Kidney (tissue), 22 donors: ENCODE measurements at places on chromosomes 3 and 15. TPM values are rescaled to one million over a fixed set of nuclear protein-coding genes. Genes with fewer than 3 reads are reported as not detected.

Gene RYR3
- total RNA-seq = 10.5 TPM

Gene TEX55
- total RNA-seq = not detected

Gene CKMT1B
- 14.5 TPM for total RNA-seq

Gene IL20RB
- total RNA-seq = 0.79 TPM

DNA sequence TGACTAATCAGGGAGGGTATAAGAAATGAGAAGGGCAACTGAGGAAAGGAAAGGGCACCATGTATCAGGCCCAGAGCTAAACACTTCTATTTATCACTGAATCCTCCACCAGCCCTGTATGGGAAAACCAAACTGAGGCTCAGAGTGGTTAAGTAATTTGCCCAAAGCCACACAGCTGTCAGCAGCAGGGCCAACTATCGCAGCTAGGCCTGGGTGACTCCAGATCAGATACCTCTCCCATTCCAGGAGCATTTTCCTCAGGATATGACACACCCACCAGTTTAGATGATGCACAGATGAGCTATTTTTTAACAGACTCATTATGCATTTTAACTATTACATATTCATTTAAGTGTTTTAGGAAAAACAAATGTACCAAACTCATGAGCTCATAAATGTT is 14.5 kb downstream of the NUP210 start:
- no peaks in the 10 kb centered on the region for H3K27me3 ChIP-seq
- no peak for DNase-seq
- no peaks in the 10 kb centered on the region for H3K4me1 ChIP-seq
- no peak overlapping the region for H3K4me3 ChIP-seq
- no peaks in the 10 kb centered on the region for H3K36me3 ChIP-seq
- no peak overlapping the region for H3K27ac ChIP-seq

DNA sequence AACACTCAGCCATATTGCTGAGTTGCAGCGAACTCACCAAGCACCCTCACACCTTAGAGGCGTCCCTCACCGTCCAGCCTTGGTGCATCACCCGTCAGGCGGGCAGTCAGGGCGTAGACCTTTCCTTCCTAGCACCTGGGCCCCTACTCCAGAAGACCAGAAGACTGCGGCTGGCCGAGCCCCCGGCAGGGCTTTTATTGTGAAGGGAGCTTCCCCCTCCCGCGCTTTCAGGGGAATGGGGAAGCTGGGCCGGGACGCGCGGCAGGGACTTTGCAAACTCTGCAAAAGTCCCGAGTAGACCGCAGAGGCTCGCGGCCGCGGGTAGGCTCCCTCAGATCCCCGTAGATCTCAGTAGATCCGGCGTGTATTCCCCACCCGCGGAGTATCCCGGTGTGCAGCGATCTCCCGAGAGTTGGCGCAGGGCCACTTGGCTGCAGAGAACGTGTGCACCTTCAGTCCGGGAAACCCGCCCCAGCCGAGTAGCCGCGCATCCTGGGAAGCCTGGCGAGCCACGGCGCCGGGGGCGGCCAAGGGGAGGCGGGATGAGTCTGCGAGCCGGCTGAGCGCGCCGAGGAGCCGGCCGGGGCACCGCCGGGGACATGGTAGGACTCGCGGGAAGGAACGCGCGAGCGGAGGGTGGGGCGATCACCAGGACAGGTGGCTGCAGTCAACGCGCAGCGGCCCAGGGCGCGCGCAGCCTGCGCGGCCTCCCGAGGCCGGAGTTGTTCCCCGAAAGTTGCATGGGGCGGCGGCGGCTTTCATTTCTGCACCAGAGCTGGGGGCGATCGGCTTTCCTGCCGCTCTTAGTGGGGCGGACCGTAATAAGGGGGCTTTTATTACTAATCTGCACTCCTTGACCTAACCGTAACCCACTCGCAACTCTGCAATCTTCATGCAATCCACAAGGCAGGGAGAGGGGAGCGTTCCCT is at the start of gene GASK1A:
Gene GASK1A, plus strand, starts transcription at position 268 of the 929 bp plus-strand sequence. Its CDS starts 332 bp downstream, at position 600.
- peak; percentile 83 for DNase-seq
- H3K27me3 ChIP-seq = no peaks in the 10 kb centered on the region
- H3K27ac ChIP-seq = no peak within 1 kb of the TSS
- peak within 1 kb of the TSS; percentile 40 for H3K4me3 ChIP-seq
- no peaks in the 10 kb centered on the region for H3K4me1 ChIP-seq
- H3K36me3 ChIP-seq = no peaks in the 10 kb centered on the region

DNA sequence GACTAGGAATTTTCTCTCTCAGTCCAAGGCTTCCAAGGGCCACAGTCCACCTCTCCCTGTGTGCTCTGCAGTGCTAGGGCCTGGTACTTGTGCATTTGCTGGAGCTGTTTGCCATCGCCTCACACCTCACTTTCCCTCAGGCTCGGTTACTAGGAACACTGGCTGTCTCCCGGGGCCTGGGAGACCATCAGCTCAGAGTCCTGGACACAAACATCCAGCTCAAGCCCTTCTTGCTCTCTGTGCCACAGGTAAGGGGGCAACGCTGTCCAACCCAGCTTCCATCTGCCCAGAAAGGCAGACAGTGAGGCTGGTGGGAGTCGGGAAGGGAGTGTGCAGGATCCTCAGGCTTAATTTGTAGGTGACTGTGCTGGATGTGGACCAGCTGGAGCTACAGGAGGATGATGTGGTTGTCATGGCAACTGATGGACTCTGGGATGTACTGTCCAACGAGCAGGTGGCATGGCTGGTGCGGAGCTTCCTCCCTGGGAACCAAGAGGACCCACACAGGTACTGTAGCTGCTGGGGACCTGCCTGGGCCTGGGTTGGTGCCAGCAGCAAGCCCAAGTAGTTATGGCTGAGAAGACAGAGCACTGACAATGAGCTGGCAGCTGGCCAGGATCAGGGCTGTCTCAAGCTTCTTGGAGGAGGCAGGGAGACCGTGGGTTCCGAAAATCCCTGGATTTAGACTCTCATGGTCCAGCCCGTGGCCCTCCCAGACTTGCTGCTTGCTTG is 3.4 kb downstream of the PPM1M start:
- peaks cover 6% of the 10 kb centered on the region for H3K4me1 ChIP-seq
- peak; percentile 80 for DNase-seq
- H3K36me3 ChIP-seq = peaks cover 5% of the 10 kb centered on the region
- H3K4me3 ChIP-seq = no peak overlapping the region
- no peaks in the 10 kb centered on the region for H3K27me3 ChIP-seq

- H3K36me3 ChIP-seq = no peaks in the 10 kb centered on the region
- no peak overlapping the region for H3K4me3 ChIP-seq
- H3K27me3 ChIP-seq = no peaks in the 10 kb centered on the region
- H3K27ac ChIP-seq = no peak overlapping the region
- H3K4me1 ChIP-seq = no peaks in the 10 kb centered on the region
- DNase-seq = peak; percentile 42
These were observed 132.1 kb downstream of the WDR76 start for GRCh38 chr15:43958861-43959330.

GRCh38 chr15:33243869-33244268 is 49.4 kb upstream of the FMN1 start:
- no peak for DNase-seq
- no peaks in the 10 kb centered on the region for H3K36me3 ChIP-seq
- no peaks in the 10 kb centered on the region for H3K27me3 ChIP-seq
- no peaks in the 10 kb centered on the region for H3K4me1 ChIP-seq

DNA sequence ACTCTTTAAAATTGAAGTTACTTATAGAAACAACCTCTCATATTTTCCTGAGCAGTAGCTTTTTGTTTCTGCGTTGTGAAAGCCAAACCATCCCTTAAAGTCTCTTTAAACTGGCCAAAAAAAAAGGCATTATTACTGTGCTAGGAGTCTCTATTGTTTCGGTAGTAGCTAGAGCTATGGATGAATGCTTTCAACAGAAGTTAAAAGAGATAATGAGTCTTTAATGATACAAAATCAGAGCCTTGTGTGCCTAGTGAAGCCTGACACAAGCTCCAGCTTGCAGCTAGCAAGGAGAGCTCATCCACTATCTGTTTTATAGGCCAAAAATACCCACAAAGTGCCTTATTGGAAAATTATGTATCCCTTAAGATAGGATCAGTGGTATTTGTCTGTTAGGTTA is 360.4 kb upstream of the CDIN1 start:
- H3K27ac ChIP-seq = no peak overlapping the region
- no peaks in the 10 kb centered on the region for H3K4me1 ChIP-seq
- no peak for DNase-seq
- H3K36me3 ChIP-seq = no peaks in the 10 kb centered on the region
- no peaks in the 10 kb centered on the region for H3K27me3 ChIP-seq

GRCh38 chr15:64548235-64548634 is 87.9 kb downstream of the ZNF609 start:
- no peak for DNase-seq
- no peak overlapping the region for H3K4me3 ChIP-seq
- no peaks in the 10 kb centered on the region for H3K4me1 ChIP-seq

DNA sequence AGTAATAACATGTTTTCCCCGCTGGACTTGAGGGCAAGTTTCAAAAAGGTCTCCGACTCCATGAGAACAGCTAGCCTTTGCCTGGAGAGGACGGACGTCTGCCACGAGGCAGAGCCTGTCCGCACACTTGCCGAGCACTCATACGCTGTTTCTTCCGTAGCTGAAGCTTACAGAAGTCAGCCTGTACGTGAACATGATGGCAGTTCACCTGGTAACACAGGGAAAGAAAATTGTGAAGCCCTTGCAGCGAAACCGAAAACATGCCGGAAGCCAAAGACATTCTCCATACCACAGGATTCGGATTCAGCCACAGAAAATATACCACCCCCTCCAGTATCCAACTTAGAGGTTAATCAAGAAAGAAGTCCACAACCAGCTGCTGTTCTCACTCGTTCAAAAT is 43.9 kb upstream of the RASA2 start:
- no peaks in the 10 kb centered on the region for H3K4me1 ChIP-seq
- no peak for DNase-seq
- peak overlapping the region; percentile 61 for H3K27ac ChIP-seq
- H3K4me3 ChIP-seq = no peak overlapping the region
- H3K27me3 ChIP-seq = no peaks in the 10 kb centered on the region

- H3K36me3 ChIP-seq = no peaks in the 10 kb centered on the region
- no peaks in the 10 kb centered on the region for H3K27me3 ChIP-seq
- no peak for DNase-seq
- no peak overlapping the region for H3K27ac ChIP-seq
These were observed 120.7 kb upstream of the WNT5A start for GRCh38 chr3:55607844-55608243.

GRCh38 chr3:29642393-29643033 is 361.6 kb downstream of the RBMS3 start:
- no peak overlapping the region for H3K4me3 ChIP-seq
- no peaks in the 10 kb centered on the region for H3K27me3 ChIP-seq
- H3K27ac ChIP-seq = no peak overlapping the region
- H3K36me3 ChIP-seq = no peaks in the 10 kb centered on the region

DNA sequence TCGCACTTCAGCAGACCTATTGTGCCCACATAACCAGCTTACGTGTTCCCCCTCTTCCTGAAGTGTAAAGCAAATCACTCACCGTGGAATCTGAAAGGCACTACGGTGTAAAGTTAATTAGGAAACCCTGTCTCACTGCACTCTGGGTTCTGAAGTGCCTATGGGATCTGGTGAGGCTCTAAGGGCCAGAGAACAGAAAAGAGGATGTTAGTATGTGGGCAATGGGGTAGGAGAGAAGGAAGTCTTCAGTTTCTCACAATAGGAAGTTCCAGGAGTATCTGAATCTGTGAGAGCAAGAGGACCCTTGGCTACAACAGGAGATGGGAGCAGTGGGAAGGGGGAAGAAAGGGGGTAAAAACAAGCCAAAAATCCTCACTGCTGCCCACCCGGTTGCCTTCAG is 71.4 kb downstream of the ITGB5 start:
- no peak overlapping the region for H3K4me3 ChIP-seq
- peaks cover 9% of the 10 kb centered on the region for H3K4me1 ChIP-seq
- no peaks in the 10 kb centered on the region for H3K27me3 ChIP-seq
- H3K36me3 ChIP-seq = peaks cover 7% of the 10 kb centered on the region
- no peak for DNase-seq

- peaks cover 4% of the 10 kb centered on the region for H3K4me1 ChIP-seq
- no peak overlapping the region for H3K4me3 ChIP-seq
- H3K27ac ChIP-seq = no peak overlapping the region
These were observed 10.8 kb downstream of the TATDN2 start for GRCh38 chr3:10259036-10259435.

DNA sequence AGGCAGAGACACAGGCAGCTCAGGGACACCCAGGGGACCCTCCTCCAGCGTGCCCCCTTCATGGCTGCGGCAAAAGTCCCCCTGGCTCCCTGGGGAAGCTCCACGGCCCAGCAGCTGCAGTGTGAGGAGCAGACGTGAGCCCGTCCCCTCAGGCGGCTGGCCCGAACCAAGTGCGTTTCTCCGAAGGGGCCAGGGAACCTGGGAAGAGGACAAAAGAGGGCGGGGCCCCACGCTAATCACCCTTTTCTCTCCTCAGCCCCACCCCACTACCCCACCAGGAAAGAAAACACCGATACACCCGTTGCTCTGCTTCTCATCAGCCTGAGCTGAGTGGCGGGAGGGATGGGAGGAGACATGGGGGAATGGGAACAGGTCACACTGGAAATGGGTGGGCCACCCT is at the start of gene MUC4:
Gene MUC4, minus strand, starts transcription at position 174 of the 400 bp plus-strand sequence. Its CDS starts 112 bp downstream, at position 62.
- no peaks in the 10 kb centered on the region for H3K36me3 ChIP-seq
- peaks cover 3% of the 10 kb centered on the region for H3K27me3 ChIP-seq
- no peak within 1 kb of the TSS for H3K27ac ChIP-seq
- H3K4me3 ChIP-seq = no peak within 1 kb of the TSS
- no peaks in the 10 kb centered on the region for H3K4me1 ChIP-seq

DNA sequence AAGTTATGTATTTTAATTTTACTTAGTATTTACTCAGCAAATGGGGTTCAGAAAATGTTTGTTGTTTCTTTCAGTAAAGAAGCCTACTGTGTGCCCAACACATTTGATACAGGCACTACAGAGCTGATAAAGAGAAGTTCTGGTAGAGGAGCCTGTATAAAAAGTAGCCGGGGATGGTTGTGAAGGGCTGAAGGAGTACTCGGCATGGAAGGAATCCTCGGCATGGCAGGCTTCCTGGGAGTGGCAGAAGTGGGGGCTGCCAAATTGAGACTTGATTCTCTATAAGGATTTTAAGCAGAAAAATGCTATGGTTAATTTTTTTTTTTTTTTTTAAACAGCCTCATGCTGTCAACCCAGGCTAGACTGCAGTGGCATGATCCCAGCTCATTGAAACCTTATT is 9.3 kb downstream of the ARL13B start:
- H3K27me3 ChIP-seq = no peaks in the 10 kb centered on the region
- DNase-seq = no peak
- H3K27ac ChIP-seq = no peak overlapping the region
- no peak overlapping the region for H3K4me3 ChIP-seq
- H3K4me1 ChIP-seq = no peaks in the 10 kb centered on the region
- H3K36me3 ChIP-seq = no peaks in the 10 kb centered on the region

DNA sequence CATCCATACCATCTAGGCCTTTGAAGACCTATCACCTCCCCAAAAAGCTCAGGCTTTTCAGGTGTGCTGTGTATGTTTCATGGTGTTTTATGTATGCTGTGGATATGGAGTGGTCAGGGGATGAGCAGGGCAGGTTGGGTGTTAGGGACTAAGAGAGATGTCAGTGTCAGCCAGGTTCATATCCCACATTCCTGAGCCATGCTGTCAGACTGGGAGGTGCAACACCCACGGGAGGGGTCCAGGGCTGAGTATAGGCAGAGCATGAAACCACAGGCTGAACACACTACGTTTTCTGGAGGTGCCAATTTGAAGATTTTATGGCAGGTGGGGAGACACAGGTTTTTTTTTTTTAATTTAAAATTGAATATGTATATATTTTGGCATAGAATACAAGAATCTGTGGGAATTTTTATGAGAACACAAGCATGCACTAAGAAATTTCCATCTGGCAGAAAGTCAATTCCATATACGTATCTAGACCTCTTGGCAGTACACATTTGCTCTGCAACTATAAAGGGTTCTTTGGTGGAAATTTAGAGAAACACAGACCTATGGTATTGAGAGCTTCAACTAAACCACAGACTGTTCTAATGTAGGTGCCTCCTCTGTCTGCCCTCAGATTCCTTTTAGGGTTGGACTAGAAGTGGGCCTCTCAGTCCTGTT is 101.9 kb upstream of the RNU6-1 start:
- DNase-seq = no peak
- H3K4me3 ChIP-seq = no peak overlapping the region
- H3K36me3 ChIP-seq = no peaks in the 10 kb centered on the region
